LNCaP clone FGC (cell line): ENCODE measurements at places on chromosomes 3 and 15.

GRCh38 chr15:70269991-70270751 is 172.5 kb upstream of the TLE3 start:
- DNase-seq, result no peak

GRCh38 chr3:111619833-111620232 is 24.7 kb upstream of the ZBED2 start:
- DNase-seq, result no peak

DNA sequence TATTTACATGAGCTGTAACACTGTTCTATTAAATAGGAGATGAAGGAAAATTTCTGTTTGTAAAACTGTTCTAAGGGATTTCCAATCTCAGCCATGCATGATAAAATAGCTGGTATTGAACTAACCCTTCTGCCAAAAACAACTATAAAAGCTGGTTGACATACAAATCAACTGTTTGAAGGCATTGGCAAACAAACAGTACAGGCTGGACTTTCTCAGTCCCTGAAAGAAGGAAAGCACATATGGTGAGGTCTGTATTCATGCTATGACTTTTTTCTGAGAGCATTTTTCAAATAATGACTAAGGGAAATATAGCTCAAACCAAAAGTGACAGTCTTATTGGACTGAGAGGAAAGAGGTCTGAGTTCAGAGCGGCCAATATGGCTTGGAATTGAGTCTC is 117.0 kb upstream of the CCDC54 start:
- DNase-seq, result peak; percentile 86

GRCh38 chr15:57866149-57866736 is 159.7 kb downstream of the POLR2M start:
- peak; percentile 17 for DNase-seq

GRCh38 chr3:112293368-112294321 is at the start of gene SLC9C1:
Gene SLC9C1 (minus strand): TSS chr3:112294216. CDS start chr3:112286791, 7,425 bp downstream.
- DNase-seq, result peak; percentile 45

- no peak for DNase-seq
These were observed 730.6 kb upstream of the NECTIN3 start for GRCh38 chr3:110341047-110341446.

GRCh38 chr3:79844176-79844575 is 76.4 kb upstream of the ROBO1 start:
- no peak for DNase-seq

DNA sequence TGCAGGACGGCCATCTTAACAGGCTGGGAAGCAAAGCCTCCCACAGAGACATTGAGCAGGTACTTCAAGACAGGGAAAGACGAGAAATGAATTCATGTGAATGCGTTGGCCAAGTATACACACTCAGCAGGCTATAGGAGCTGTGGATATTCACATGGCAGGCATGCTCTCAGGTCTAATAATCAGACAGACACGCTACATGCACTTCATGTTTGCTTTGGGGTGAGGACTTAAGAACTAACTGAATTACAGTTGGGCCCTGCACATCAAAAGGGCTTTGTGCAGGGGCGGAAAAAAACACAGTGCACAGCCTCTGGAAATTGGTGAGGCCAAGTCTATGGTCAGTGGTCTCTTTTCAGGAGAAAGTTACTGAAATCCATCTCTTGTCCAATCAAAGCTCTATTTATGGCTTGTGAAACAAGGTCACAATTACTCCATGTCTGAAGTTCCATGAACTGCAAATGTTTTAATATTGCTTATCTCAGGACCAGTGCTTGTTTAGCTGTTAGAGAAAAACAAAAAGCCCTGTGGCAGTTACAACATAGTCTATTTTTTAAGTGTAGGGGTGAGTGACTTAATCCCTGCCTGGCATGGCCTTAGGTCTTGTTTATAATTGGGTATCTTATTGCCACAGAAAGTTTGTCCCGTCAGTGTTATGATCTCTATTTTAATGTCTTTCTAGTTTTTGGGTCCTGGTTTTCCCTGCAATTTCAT is 100.6 kb upstream of the GOLGA6L6 start:
- peak; percentile 78 for DNase-seq

- DNase-seq, result no peak
These were observed 1.1 kb downstream of the UCN2 start for GRCh38 chr3:48562367-48563095.

DNA sequence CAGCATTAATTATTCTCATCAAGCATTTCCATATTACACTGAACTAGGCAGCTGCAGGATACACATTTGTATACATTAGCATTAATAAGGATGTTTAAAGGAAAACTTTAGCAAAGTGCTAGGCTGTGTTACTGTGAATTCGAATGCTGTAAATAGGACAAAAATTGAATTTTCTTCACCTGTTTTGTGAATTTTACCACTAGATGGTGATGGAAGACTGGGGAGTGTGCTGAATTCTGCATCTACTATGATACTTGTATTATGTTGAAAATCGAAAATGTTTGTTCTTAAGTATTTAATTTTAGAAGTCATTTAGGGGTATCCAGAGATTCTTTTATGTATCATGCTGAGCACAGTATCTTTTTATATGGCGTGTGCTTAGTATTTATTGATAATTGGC is 12.3 kb upstream of the P2RY14 start:
- DNase-seq, result no peak

DNA sequence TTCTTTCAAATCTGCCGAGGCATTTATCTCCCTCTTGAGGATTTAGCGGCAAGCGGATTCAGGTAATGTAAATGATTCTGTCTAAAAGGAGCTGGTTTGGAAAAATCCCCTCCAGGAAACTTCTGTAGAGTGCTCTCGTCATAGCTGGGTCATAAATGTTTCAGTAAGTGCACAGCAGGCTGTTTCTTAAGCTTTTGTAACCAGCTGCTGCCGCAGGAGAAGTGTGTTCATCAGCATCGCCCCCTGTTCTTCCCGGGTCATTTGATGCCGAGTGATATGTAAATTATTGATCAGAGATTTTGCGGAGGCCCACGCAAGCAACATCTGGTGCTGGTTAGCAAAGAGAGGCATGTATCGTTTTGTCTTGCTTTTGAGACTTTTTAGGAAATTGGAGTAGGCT is 53.1 kb downstream of the DNASE1L3 start:
- no peak for DNase-seq

DNA sequence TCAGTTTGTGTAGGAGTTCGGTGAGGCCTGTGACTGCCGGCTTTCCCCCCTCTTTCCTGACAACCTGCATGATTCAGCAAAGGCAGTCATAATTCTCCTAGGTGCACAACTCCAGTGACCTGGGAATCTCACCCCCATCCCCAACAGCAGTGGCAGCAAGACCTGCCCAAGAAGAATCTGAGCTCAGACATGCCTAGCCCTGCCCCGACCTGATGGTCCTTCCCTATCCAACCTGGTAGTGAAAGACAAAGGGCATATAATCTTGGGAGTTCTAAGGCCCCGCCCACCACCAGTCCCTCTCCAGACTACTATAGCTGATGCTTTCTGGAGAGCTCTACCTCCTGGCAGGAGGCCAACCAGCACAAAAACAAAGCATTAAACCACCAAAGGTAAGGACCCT is 44.2 kb upstream of the ZBED2 start:
- DNase-seq, result no peak

DNA sequence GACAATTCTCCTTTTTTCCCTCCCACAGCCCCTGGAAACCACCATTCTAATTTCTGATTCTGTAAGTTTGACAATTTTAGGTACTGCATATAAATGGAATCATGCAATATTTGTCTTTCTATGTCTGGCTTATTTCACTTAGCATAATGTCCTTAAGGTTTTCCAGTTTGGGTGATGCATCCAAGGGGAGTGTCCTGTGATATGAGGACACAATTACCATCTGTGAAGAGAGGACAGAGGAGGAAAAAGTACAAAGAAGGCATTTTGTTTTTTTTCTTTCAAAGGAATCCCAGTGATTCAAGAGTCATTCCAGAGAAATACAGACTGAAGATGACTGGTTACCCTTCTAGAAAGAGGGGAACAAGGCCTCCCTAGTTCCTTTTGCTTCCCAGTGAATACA is 514.7 kb upstream of the TGFBR2 start:
- no peak for DNase-seq

GRCh38 chr3:189389346-189389745 is 217.6 kb downstream of the TPRG1 start:
- DNase-seq, result no peak

DNA sequence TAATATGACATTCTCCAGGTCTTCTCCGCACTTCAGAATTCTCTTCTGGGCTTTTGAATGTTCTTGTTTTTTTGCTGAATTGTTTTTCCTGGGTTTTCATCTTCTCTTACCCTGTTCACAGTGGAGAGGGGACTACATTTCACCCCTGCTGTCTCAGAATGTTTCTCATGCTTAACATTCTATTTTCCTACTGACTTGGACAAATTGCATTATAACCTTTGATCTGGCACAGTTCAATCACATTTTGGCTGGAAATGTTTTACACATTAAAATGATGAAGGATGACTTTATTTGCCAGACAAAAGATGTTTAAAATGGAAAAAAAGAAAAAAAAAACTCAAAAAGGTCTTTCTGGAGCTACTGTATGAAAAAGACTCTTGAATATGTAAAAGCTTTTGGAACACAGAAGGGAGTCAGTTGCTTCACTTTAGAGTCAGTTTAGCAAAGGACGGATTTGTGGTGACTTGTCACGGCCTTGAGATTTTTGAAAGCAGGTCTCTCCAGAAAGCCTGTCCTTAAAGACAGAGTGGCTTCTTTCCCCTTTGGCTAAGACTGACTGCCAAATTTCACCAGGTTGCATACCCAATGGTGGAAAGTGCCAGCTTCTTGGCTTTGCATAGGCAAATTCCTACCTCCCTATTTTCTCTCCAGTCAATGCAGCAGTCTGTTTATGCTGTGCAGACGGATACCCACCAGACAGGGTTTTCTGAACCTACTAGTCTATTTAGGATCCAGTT is 401.0 kb upstream of the TBL1XR1 start:
- DNase-seq, result no peak

DNA sequence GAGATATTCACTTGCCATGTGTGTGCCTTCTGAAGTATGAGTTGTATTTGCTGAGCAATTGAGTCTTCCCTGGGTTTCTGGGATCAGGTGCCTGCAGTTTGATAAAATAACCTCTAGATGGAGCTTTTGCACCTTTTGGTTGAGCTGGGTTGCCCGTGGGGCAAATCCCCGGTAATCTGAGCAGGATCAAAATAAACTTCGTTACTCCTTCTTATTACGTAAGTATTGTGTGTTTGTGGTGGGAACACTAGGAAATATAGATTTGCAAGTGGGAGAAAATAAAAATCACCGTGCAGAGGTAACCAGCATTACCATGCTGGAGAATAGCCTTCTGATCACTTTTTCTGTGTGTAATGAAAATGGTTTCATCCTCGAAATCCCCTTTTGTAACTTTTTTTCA is 277.4 kb upstream of the NR2E3 start:
- peak; percentile 22 for DNase-seq

- no peak for DNase-seq
These were observed 80.4 kb upstream of the TCF12 start for GRCh38 chr15:56838085-56838484.

DNA sequence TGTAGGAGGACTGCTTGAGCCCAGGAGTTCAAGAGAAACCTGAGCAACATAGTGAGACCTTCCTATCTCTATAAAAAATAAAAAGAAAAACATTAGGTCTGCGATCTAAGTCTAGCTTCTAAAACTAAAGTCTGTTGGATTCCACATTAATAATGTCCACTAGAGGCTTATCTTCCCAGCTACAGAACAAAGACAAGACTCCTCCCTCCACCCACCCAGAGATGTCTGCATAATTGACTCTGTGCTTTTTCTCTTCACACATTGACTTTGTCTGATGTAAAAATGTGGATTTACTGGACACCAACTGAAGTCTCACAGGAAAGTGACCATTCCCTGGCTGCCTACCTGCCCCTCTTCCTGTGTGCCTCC is 91.8 kb downstream of the ATP10A start:
- DNase-seq, result no peak

- DNase-seq, result no peak
These were observed 111.1 kb upstream of the ABI3BP start for GRCh38 chr3:101104321-101104720.

GRCh38 chr3:16906682-16907081 is 21.9 kb downstream of the PLCL2 start:
- DNase-seq, result no peak

GRCh38 chr3:70114431-70114830 is 114.9 kb downstream of the SAMMSON start:
- no peak for DNase-seq

- no peak for DNase-seq
These were observed 691 bp upstream of the FSIP1 start for GRCh38 chr15:39783244-39783820.

DNA sequence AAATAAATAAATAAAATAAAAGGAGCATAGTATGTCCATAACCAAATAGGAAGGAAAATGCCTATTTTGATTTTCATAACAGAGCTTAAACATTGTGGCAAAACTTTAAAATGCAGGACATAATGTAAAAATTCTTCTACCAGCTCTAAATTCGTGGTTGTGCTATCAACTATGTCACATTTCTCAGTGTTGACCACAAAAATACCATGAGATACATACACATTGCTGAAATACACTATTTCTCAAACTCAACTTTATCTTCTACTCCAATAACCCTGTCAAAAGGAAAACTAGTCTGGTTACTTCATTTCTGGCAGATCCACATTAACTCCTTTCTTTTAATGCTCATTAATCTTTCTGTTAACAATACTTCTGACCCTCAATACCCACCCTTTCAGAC is 523.2 kb downstream of the FHIT start:
- DNase-seq, result no peak

DNA sequence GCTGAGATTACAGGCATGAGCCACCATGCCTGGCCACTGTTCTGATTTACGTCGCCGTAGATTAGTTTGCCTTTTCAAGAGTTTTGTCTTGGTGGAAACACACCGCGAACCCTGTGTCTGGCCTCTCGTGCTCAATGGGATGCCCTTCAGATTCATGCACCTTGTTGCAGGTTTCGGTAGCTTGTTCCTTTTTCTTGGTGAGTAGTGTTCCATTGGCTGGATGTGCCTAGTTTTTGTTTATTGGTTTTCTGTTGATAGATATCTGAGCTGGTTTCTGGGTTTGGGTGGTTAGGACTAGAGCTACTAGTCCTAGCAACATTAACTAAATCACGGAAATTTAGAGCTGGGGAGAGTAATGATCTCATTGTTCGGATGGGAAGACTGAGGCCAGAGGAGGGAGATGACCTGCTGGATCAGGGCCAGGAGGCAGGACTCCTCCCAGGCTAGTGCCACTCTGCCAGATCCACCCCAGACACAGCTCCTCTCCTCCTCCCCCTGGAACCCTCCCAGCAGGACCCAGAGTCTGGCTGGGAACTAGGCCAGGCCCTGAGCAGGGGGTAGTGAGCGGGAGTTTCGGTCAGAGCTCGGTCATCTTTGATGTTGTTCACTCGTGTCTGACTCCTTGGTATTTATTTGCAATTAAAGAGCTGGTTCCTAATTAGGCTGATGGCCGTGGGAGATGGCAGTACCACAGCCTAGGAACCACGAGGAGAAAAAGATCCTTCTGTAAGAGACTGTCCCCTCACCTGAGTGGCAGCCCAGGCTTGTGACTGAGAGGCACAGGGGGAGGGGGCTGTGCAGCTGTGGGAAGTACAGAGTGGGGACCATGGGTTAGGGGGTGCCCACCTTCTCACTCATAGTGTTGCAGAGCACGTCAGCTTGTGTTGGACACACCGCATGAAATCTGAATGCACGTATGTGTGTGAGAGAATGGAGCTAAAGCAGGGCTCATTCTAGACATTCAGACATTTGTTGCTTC is 73.4 kb downstream of the SMAD6 start:
- no peak for DNase-seq

- no peak for DNase-seq
These were observed 51.6 kb upstream of the ACKR4 start for GRCh38 chr3:132545471-132545870.

- no peak for DNase-seq
These were observed 7.5 kb downstream of the CSNK1G1 start for GRCh38 chr15:64348455-64348854.
